ENCODE measurements at places on chromosomes 12 and 14.
A peak's percentile ranks its signal among the peaks of the same experiment; 100 is the strongest.

DNA sequence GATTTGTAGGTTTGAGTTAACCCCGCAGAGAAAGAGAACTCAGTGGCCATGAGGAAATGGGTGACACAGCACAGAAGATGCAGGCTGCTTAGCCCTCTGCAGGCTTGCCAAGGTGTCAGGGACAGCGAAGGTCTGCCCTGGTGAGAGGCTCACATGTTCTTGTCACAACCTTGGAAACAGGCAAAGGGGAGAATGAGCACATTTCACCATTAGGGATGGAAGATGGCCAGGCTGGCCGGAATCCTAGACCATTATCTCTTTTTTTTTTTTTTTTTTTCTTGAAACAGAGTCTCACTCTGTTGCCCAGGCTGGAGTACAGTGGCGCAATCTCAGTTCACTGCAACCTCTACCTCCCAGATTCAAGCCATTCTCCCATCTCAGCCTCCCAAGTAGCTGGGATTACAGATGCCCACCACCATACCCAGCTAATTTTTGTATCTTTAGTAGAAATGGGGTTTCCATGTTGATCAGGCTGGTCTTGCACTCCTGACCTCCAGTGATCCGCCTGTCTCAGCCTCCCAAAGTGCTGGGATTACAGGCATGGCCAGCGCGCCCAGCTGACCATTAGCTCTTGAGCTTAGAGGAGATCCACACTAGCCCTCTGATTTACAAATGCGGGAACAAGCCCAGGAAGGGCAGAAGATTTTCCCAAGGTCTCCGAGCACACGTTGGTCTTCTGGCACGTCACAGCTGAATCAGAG is 34.6 kb downstream of the LTBP2 start:
- peak; percentile 38 for DNase-seq

DNA sequence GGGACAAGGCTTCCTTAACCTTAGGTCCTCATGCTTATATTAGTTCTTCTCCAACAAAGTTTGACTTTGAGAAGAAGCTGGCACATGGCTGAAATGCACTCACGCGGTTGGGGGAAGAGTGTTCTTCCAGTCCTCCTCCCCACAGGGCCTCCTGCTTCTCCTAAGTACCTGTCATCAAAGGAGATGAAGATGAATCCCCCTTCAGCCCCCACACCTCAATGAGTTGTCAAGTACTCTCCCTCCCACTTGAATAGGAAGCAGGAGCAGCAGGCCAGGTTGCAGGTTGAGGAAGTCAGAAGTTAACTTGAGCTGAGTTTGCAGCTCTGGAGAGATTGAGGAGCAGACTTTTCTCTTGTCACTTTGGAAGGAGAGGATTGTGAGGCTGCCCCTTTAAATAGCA is 2.9 kb upstream of the PDE1B start:
- no peak for DNase-seq

DNA sequence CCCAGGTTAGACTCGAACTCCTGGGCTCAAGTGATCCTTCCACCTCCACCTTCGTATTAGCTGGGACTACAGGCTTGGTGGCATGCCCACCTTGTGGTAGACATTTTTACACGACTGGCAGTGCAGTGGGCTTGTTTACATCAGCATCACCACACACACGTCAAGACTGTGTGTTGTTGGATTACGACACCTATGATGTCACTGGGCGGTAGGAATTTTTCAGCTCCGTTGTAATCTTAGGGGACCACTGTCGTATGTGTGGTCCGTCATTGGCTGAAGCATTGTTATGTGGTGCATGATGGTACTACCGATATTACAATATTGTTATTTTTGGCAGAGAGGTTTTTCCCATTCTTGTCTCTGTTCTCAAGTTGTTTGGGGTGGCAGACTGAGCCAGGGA is 50.7 kb downstream of the TSPAN9 start:
- DNase-seq: no peak

DNA sequence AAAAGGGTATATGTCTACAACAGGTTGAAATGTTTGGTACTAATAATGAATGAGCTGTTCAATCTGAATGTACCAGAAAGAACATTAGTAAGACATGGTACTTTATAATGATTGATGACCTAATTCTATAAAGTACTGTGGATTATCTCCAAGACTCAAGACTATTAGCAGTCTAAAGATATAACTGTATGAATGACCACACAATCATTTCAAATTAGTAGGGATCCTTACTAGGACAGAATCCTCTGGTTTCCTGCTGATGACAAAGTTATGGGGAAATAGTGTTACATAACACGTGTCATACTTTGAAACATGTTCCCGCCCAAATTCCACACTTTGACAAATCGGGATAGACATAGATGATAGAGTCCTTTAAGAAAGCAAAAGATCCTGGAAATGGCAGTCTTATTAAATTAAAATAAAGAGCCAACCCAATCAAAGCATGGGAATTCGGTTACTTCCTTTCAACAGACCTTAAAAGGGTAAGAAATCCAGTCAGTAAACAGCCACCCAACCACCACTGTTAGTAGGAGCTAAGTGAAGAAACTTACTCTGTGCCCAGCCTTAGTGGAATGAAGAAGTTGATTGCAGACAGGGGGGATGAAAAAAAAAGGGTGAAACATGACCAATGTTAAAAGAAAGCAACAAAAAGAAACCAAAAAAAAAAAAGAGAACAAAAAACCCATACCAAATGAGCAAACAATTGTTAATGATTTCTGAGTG is 2.8 kb downstream of the VPS29 start:
- peak; percentile 61 for DNase-seq

DNA sequence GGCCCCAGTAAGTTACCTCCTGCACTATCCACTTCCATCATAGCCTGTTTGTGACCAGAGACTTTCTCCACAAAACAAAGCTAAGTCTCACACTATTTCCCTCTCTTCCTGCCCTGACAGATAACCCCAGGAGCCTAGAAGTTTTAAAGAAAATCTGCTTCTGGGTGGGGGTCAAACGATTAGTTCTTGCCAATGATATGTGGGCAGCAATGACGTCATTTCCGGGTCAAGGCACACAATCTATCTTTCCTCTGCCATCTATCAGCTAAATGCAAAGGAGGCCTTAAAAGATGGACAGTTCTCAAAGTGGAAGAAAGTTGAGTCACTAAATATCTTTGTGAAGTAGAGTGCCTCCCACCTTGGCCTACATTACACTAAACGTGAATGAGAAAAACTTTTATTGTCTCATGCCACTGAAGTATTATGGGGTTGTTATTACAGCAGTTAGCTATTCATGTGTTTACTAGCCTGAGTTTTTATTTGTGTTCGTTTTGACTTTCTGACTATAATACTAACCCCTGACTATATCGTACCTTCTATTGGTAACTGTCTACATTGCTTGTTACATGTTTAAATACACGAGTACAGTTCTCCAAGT is 86.2 kb downstream of the DENND5B start:
- DNase-seq: no peak

DNA sequence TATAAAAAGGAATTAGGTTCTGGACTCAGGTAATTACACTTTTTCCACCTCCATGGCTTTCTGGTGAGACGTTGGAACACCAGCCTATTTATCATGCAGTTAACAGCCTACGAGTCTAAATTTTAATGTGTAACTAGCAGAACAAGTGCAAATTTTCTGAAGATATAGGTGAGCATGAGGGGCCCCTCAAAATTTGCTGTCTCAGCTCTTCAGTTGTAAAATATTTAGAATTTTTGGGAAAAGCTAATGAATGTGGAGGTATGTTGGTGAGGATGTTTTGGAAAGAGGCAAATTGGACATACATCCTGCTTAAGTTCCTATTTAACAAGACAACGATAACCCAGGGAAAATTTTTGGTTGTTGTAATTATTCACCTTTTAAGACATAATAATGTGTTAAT is 25.3 kb upstream of the BCAT1 start:
- no peak for DNase-seq

DNA sequence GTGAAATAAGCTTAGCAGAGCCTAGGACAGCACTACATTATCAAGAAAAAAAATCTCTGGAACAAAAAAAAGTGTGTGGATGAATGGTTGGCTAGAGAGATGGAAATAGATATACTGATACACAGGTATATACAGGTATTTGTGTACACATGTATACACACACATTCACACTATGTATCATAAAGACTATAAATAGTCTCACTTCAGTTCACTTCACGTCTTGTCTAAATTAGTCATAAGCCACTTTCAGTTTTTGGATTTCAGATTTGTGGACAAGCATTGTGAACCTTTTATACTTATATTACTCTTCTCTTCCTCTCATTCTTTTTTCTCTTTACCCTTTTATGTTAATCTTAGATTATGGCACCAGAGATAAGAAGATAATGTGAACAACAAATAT is 41.8 kb upstream of the SLC6A15 start:
- DNase-seq: no peak

DNA sequence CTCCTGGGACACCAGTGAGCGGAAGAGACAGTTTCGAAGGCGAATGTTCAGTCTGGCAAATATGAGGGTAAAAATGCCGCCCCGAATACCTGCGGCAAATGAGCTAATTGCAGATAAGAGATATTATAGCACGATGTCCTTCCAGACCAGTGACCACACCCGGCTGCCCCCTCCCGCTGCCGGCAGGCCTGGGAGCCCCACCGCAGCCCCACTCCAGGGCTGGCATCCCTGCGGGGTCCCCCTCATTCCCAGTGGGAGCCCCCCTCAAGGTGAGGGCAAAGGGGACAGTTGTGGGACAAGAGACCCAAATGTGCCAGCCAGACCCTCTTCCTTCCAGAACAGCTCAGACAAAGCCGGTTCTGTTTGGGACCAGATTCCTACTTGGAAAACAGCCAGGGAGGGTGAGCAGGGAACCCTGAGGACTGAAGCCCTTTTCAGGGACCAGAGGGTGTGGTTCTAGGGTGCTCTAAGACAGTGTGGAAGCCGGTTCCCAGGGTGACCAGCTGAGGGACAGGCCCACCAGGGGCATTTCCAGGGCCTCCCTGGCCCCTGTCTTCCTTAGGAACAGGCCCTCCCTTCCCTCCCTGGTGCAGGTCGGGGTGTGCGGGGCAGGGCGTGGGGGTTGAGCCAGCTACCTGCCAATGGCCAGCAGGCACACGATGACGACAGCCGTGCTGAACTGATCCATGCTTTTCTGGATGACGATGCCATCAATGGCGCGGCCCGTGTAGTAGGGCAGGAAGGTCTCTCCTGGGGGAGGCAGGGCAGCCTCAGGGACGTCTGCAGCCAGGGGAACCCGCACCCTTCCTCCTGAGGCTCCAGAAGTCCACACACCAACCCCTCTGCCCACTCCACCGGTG is 16.2 kb downstream of the ABCB9 start:
- no peak for DNase-seq

GRCh38 chr12:71587012-71587411 is 76.6 kb downstream of the ZFC3H1 start:
- DNase-seq: no peak

- no peak for DNase-seq
These were observed 1.9 kb downstream of the TOGARAM1 start for GRCh38 chr14:44963775-44964380.

DNA sequence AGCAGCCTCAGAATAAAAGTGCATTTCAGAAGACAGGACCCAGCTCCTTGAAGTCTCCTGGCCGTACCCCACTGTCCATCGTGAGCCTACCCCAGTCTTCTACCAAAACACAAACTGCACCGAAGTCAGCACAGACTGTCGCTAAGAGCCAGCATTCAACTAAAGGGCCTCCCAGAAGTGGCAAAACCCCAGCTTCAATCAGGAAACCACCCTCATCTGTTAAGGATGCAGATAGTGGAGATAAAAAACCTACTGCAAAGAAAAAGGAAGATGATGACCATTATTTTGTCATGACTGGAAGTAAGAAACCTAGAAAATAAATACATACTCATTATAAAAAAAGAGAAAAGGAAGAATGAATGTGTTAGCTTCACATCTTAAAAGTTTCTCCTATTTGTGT is 51.1 kb downstream of the GAS2L3 start:
- no peak for DNase-seq

DNA sequence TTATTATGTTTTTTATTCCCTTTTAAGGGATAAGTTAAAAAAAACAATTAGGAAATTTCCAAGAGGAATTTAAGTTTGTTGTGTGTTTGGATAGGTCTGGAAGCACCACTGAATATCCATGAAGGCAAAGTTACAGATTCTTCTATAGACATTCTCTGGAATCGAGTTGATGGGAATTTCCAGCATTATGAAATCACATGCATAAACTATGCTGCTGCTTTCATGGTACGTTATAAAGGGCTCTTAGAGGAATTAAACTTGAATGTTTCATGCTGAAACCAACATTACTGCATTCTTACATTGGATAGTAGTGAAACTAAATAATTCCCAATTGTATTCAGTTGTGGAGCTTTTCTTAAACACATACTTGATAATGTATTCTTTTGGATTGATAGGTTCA is 21.5 kb upstream of the PTPRQ start:
- DNase-seq: no peak

GRCh38 chr12:105252901-105253300 is 16.9 kb upstream of the APPL2 start:
- DNase-seq: no peak

- DNase-seq: no peak
These were observed 25.5 kb downstream of the PDZRN4 start for GRCh38 chr12:41213648-41214047.

DNA sequence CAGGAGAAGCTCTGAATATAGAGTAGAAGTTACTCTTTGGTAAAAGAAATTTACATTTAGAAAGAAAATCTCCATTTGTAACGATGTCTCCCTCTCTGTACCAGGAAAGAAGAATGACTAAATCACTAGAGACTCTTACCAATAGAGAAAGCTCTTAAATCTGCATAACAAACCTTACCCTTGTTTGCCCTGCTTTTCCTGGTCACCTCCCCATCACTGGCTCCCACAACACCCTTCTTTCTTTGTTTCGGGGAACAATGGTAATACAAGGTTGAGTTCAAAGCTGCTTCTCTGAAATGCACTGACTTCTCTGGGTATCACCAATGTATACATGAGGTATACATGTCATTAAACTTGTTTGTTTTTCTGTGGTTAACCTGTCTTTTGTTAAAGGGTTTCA is 351.1 kb upstream of the FLRT2 start:
- DNase-seq: no peak

DNA sequence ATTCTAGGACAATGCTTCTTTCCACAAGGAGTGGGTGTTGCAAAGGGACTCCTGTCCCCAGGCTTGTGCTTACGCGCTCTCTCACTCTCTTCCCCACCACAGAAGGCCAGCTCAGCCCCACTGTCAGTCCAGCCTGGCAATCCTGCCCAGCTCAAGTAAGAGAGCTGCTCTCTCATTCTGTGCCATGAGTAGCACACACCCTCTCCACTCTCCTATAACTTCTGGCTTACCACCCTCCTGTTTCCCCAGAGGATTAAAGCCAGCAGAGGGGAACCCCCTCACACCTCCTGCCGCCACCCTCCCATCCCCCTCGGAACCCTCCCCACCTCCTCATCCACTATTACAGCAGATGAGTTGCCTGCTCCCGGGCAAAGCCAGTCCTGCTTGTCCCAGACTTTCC is 17.1 kb downstream of the NCKAP5L start:
- no peak for DNase-seq
